ENCODE measurements at places on chromosomes 1 and 21.

DNA sequence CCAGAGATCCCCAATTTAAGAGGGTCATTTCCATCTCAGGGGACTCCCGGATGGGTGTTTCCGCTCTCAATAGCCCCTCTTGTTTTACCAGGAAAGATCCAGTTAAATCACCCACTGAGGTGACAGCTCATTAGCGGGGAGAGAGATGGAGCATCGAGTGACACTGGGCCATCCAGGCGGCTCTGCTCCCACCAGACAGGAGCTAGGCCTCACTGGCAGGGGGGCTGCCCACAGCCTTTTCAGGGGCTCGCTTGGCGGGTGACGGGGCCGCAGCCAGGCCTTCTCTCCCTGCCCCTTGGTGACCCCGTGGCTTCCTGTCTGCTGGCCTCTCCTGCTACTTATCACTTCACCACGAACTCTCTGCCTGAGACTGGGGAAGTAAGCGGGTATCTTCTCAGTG lies 26.7 kb upstream of the SPSB1 start:
- DNase-seq: no peak

- DNase-seq: no peak
Measured at GRCh38 chr1:6417961-6418667, 1.6 kb downstream of the HES2 start.

GRCh38 chr1:147781056-147781471 lies 20.7 kb upstream of the GJA5 start:
- no peak for DNase-seq

DNA sequence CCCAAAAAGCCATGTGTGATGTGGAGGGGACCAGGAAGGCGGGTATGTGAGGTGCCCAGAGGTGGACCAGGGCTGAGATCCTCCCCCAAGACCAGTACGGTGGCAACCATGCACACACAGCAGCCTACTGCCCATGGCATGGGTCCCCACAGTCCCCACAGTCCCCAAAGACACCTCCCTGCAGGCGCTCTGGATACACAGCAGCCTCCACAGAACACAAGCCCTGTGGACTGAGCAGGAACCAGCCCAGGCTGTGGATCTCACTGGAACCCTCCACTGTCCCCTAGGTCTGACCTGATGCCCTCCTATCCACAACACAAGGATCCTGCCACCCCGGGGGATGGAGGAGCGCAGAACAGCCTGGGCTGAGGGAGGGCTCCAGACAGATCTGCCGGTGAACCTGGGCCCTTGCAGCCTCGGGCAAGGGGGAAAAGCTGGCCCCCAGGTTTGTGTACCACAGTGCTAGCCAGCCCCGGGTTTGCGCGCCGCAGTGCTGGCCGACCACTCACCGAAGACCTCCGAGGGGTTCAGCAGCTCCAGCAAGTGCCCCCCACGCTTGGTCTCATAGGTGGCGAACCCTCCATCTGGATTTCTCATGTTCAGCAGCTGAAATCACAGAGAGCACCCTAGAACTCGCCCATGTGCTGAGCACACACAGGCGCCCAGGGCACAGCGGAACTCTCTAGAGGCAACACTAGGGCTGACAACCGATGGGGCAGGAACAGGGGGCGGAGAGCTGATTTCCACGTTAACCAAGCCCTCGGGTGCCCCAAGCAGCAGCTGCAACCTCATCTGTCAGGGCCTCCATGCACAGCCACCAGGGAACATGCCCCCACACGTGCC lies 22.1 kb upstream of the SPATC1L start:
- no peak for DNase-seq

- no peak for DNase-seq
Measured at GRCh38 chr1:8073112-8073855, 47.2 kb upstream of the ERRFI1 start.

DNA sequence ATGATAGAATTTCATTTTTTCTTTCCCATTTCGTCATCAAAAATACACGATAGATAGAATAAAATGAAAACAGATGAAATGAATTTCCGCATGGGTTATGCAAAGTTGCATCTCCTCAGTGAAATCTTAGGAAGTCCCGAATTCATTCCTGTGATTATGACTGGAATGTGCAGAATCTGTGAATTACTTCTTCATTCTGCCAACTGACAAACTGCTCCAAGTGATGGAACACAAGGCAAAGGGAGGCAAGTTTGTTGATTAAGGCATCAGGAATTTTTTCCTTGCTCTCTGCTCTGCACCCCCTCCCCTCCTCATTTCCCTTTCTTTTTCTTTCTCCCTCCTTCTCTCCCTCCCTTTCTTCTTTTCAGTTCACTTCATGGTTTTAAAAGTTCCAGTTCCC lies 37.0 kb upstream of the ADGRL4 start:
- DNase-seq: no peak

DNA sequence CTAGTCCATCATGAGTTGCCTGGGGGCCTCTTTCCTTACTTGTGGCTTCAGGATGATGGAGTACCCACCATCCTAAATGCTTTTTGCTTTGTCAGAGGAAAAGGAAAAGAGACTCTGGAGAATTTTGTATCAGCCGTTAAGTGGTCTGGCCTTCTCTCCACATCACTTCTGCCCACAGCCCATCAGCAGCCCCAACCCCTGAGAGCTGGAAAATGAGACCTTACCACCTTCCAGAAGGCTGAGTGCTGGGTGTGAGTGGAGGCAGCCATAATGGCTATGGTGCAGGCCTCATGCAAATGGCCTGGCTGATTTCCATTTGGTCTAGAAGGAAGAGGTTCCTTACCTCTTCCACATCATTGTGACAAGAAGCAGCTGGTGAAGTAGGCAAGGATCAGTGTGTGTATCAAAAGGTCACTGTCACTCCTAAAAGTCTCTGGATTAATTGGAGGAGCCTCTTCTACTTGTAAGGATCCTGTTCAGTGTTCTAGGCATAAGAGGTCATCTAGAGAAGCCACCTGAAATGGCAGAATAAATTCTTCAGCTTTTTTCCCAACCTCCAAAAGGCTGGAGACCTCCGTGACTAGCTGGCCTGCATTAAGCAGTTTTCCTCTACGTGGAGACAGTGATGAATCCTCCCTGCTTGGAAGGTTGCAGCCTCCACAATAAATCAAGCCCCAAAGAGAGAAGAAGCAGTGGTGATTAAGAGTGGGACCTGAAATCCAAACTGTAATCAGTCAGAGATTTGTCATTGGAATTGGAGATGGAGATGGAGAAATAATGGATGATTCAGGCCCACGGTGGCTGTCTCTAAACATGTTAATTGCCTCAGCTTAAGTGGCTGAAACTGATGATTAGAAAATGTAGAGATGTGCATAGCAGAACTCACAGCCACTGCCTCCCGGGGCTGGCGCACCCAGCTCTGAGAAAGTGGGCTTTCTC lies 111.5 kb downstream of the CNIH3 start:
- no peak for DNase-seq

- no peak for DNase-seq
Measured at GRCh38 chr1:22876359-22877111, 96.1 kb downstream of the LACTBL1 start.

DNA sequence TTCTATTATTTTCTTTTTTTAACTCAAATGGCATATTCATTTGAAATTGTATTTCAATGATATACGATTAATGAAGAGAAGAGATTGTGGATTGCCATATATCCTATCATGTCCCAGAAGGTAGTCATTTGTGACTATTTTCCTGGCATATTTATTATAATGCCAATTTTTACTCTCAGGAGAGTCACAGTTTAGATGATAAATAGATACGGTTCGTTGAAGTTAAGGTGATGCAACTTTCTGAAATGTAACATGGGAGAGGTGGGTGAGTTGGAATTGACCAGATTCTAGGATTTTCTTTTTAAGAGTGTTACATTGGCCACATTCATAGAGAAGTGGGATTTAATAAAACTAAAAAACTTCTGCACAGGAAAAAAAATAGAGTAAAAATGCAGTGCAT lies 1138.5 kb downstream of the NCAM2 start:
- DNase-seq: no peak

GRCh38 chr1:38153778-38154470 lies 107.3 kb upstream of the POU3F1 start:
- DNase-seq: no peak

GRCh38 chr1:248886237-248886895 lies 19.7 kb upstream of the PGBD2 start:
- no peak for DNase-seq

DNA sequence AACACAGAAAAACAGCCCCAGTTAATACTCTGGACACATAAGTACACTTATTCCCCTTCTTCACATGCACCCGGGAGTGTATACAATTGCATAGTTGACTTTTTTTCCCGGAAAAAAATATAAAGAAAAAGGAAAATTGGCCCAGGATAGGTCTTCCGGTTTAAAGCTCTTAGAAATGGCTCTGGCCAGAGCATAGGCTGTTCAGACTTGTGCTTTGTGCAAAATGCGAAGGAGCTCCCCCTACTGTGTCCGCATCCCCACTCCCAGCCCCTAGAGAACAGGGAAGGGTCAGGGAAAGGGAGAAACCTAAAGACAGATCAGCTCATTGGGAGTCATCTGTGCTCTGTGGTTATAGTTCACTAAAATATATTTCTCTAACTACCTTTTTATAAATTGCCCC lies 5.5 kb upstream of the MTMR11 start:
- DNase-seq: no peak

DNA sequence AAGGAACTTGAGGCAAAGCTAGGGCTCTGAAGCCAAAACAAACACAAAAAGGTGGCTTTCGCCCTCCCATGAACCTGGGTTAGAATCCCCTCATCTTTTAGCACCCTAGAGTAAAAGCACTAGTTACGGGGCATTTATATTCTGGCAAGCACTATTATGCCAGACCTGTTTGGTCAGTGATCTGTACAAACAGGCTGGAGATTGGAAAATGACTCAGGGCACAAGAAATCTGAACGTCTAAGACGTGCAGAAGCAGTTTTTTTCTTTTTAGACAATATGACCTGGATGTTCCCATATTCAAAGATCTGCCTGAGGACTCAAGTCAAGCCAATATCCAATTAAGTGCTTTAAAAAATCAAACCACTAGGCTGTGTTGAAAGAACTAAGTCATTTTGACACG lies 3.0 kb downstream of the ZNF436 start:
- no peak for DNase-seq

DNA sequence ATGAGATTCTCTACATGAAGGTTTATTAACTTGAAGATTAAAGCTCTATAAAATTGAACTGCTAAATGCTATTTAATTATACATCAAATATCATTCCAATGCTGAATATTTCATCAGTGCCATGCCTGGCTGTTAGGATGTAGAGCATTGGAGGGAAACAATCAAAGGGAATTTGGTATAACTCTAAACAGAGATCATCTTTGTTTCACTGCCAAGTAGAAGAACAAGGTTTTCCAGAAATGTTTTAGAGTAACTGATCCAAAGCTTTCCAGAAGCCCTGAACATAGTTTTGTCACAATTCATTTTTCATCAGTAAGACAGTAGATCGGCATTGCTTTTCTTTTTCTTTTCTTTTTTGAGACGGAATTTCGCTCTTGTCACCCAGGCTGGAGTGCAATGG lies 5.9 kb upstream of the DSTYK start:
- no peak for DNase-seq

- DNase-seq: no peak
Measured at GRCh38 chr1:22662318-22662717, 9.3 kb downstream of the C1QB start.

DNA sequence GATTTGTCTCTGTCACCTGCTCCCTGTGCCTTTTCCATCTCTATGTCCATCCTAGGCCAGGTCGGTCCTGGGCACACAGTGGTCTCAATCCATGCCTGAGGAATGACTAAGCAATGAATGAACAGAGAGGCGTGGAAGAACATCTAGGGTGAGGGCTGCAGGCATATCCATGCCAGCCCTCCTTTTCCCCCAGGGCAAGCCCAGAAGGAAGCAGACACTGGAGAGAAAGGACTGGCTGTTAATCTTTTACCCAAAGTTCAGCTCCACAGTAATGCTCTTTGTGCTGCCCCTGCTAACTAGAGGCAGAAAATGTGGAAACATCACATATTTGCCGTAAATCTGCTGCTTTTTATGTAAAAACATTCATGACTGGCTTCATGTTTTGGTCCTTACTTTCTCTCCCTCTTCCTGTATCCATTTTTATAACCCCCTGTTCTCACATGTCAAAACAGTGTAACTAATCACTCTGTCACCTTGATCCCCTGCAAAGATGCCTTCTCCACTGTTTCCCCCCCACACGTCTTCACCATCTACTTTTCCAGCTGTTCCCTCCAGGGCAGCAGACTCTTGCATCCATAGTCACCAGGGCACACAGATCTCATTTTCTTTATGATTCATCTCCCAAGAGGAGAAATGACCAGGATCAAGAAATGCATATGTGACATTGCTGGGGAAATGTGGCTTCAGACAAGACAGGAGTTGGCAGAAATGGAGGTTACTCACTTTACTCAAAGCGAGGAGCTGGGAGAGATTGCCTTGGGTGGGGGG lies 166.4 kb upstream of the PROX1 start:
- DNase-seq: no peak

GRCh38 chr21:33578214-33578613 lies 10.3 kb downstream of the DONSON start:
- no peak for DNase-seq

- no peak for DNase-seq
Measured at GRCh38 chr1:2124446-2125198, 70.0 kb downstream of the FAAP20 start.

GRCh38 chr1:109928591-109929111 lies 18.0 kb downstream of the CSF1 start:
- no peak for DNase-seq

All from stimulated activated naive B cell treated with anti-CD40 and anti-IgM and Interleukin-4, amounts not matched to agents 10 μg/mL and 1 μg/mL and 100 μg/mL, for 72 hours (primary cell).